ENCODE measurements at places on chromosomes 2 and 18. TPM values are rescaled to one million over a fixed set of nuclear protein-coding genes. Genes with fewer than 3 reads are reported as not detected.

The HOXD9 gene
- total RNA-seq, result 2.4 TPM

The GALR1 gene
- total RNA-seq, result not detected

The ATOH8 gene
- 12.9 TPM for total RNA-seq

The TMEM237 gene
- total RNA-seq, result 31.4 TPM

The CABLES1 gene
- total RNA-seq, result 4.7 TPM

The PLB1 gene
- total RNA-seq, result 1.2 TPM

The MFSD2B gene
- total RNA-seq, result 0.05 TPM

All from renal cortical epithelial cell (primary cell).